ENCODE measurements at places on chromosomes 2 and 18. TPM values are rescaled to one million over a fixed set of nuclear protein-coding genes. Genes with fewer than 3 reads are reported as not detected.

- DNase-seq = no peak
Measured at GRCh38 chr2:145757503-145758246, 1237.8 kb upstream of the ZEB2 start.

GRCh38 chr2:33392366-33392765 is 84.1 kb upstream of the RASGRP3 start:
- DNase-seq = no peak

DNA sequence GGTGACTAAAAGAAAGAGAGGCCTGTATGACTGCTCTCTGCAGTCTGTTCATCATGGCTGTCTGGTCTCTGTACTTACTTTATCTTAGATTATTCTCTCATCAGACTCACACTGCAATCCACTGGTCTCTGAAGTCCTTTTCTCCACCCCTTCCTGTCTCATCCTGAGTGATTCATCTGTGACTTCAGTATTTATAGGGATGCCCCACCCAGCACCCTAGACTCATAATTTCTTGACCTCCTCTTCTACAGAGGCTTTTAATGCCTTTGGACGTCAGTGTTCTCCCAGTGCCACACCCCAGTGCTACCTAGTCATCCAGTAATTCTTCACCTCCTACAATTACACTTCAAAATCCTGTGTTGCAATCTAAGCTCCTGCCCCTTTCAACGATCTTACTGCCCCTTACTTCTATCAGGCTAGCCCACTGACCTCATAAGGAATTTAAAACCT is 14.9 kb upstream of the ITPRID2 start:
- DNase-seq = no peak

- no peak for DNase-seq
Measured at GRCh38 chr2:207333599-207334300, 168.0 kb upstream of the KLF7 start.

DNA sequence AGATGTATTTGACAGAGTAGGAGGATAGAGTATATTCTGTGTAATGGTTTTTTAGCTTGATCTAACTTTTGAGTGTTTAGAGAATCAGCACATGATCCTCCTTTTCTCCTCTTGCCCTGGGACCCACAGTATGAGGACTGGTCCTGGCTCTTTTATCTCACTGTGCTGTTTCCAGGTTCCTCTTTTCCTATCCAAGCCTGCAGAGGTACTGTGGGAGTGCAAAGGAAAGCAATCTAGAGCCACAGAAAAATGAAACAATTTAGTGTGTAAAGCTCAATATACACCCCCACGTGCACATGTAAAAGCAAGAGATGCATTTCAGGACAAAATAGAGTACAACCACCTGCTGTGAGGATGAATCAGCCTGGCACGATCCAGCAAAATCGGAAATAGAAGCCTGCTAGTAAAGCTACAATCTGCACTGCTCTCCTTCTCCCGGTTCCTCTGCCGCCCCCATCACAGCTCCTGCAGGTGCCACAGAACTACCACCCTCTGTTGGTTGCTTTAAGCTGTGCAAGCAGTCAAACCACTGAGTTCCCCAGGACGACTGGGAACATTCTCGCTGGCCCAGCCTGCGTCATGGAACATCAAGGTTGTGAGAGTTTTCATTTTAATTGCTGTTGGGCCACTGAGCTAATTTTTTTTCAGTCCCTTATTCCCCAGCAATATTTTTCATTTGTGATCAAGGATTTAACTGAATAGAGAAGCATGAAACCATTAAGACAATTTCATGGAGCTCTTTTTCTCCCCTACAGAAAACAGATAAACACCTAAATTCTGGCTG is 47.8 kb upstream of the MAPRE3 start:
- no peak for DNase-seq

DNA sequence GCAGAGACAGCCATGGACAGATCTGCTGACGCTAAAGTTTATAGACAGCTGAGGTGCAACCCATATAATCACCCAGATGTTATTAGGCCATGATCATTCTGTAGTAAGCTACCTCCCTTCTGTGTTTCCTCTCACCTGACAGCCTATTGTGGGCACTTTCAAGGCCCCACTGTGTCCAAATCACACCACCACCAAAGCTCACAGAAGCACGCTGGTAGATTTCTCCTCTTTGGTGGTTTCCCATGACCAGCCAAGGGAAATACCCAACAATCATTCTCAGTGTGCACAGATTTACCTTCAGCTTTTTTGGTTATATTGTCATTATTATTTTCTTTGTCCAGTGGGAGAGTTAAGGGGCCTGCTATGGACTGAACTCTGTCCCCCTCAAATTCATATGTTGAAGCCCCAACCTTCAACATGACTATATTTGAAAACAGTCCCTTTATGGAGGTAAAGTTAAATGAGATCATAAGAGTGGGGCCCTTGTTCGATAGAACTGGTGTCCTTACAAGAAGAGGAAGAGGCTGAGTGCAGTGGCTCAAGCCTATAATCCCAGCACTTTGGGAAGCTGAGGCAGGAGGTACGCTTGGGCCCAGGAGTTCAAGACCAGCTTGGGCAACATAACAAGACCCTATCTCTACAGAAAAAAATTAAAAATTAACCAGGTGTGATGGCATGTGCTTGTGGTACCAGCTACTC is 74.0 kb upstream of the MSH6 start:
- no peak for DNase-seq

DNA sequence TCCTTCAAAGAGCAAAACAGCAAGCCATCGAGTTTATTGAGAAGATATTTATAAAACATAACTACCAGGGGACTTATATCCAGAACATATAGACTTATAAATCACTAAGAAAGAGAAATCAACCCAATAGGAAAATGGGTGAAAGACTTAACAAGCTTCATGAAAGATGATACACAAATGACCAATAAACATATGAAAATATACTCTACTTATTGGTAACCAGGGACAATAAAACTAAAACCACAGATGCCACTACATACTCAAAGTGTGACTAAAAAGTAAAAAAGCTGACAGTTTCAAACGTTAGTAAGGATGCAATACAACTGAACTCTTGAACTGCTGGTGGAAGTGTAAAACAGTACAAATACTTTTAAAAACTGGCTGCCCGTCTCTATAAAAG is 154.3 kb downstream of the TMEM163 start:
- DNase-seq = no peak

GRCh38 chr2:55490554-55490953 is 29.0 kb upstream of the CFAP36 start:
- no peak for DNase-seq

GRCh38 chr18:7740821-7741220 is 173.7 kb downstream of the PTPRM start:
- DNase-seq = no peak

GRCh38 chr2:142867136-142867535 is 10.3 kb upstream of the KYNU start:
- no peak for DNase-seq

GRCh38 chr2:19733951-19734425 is 167.8 kb downstream of the TTC32 start:
- no peak for DNase-seq

DNA sequence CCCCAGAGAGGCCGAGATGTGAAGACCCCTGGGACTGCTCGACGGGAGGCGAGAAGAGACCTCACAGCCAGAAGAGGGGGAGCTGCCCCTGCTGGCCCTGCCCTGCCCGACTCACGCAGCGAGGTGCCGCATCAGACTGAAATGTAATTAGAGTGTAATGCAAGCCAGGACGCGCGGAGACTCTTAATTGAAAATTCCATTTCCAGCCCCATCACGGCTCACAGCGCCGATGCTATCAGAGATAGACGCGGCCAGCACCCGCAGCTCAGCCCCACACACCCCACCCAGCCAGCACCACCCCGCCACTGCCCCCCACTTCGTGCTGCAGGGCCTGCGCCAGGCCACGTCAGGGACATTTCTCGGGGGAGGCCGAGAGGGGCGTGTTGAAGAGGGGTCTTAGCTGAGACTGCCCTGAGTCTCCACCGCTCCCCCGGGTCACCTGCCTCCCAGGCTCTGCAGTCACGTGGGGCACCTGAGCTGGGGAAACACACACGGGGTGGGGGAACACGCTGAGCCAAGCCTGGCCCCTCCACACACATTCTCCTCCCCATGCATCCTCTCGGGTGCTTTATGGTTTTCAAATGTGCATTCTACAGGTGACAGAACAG is 78.1 kb downstream of the TEX51 start:
- no peak for DNase-seq

GRCh38 chr18:77164763-77165485 is 32.3 kb upstream of the MBP start:
- DNase-seq = no peak

DNA sequence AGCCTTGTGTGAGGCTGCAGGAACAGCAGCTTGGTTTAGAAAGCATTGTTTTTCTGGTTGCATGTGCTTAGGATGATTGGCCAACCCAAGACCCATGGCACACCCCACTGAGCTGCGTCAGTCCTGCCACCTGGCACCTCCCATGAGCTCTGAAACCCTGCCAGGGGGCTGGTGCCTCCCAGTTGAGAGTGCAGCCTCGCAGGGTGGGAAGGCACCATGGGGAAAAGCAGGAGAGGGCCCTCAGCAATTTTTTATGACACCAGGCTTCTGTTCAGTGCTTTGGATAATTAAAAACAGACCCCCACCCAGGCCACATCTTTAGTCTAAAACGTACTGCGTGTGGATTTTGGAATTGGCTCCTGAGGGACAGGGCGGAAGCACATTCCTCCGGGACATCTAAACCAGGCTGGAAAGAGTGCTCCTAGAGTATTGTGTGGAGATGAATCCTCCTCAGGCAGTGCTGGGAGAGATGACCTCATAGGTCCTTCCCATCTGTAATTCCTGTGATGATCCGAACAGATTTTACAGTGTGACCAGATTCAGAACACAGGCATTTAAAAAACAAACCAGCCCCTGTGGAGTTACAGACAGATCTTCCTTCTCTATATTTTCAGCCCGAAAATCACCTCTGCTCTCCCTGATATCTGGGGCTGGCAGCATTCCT is 438.3 kb downstream of the ZNF521 start:
- DNase-seq = no peak

DNA sequence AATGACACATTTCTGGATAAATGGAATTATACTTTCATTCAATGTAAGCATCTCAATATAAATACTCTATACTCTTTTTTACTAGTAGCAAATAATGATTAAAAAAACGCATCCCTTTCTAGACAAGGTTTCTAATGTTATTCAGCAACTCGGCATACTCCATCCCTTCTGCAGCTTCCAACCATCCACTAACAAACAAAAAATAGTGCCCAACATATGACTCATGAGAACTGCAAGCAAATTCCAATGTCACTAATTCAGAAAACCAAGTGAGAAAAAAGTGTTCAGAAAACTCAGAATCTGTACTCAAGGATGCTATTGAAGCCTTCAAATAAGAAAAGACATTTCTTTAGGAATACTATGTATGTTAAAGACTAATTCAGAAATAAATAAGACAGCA is 140.0 kb downstream of the BAZ2B start:
- DNase-seq = no peak

GRCh38 chr2:69828938-69829255 is 563 bp upstream of the GMCL1 start:
- no peak for DNase-seq

DNA sequence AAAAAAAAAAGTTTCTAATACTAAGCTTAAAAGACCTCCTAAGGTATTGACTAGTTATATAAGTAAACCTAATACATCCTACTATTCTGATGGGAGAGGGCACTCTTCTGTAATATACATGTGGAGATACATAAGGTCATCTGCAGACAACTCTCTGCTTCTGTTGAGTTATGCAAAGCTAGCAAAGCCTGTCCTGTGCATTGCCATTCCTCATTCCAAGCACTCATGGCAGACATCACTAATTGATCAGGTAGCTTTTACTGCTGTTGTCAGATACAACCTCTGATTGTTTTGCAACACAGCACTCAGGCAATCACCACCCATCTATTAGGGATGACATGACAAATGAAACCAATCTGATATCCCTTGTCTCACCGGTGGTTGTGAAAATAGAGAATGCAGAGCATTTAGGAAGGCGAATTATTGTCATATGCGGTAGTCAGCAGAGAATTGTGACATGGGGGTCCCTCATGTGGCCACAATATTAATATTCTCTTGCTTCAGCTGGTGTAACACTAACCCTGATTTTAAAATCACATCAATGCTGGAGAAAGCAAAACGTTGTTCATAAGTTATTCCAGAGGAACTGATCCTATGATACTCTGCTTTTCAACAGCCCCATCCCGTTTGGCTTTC is 416.5 kb upstream of the GYPC start:
- no peak for DNase-seq

DNA sequence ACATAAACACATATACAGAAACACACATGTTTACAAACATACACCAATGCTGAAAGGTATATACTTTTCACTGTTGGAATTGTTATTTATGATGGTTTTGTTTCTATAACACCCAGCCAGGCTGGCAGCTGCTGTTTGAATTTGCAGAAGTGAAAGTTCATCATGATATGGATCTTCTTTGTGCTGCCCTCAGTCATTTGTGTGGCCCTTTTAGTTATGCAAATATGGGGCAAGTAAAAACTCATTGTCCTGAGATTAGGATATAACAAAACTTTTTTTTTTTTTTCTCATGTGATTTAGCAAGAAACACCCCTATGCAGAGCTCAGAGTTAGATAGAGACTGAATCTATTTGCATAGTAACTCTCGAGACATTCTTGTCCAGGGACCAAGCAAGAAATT is 714.1 kb downstream of the KCNJ3 start:
- DNase-seq = no peak

DNA sequence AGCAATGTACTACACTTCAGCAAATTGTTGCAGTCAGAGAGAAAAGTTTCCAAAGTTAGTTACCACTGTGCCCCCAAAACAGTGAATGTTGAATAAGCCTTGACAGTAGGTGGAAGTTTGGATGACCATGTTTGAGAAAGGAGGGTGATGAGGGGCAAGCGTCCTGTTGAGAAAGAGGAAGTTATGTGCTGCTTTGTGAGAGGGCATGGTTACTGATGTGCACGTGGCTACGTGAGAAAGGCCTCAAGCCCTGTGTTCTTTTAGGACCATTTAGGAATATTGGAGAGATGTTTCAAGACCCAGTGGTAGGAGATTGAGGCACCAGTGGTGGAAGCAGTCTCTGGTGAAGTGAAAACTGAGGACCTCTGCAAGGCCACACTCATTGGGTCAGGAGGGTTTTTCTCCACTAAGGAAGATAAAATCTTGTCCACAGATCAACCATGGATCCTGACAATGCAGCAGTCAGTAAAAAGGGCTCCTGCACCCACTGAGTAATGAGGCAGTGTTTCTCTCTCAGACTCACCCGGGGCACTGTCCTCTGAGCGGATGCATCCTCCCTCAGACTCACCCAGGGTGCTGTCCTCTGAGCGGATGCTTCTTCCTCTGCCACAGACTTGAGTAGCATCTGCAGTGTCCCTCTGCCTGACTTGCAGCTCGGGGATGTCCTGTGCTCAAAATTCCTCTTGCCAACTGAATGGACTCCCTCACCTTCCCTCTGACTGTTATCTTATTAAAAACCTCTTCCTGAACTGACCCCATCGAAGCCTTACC is 34.7 kb upstream of the ACTR3 start:
- no peak for DNase-seq

POMC gene
- 2.2 TPM for total RNA-seq

SIX3 gene
- not detected for total RNA-seq

MREG gene
- 0.67 TPM for total RNA-seq

SLC9A2 gene
- not detected for total RNA-seq

XPO1 gene
- total RNA-seq = 78.4 TPM

C1QL2 gene
- total RNA-seq = not detected

YWHAQ gene
- total RNA-seq = 243 TPM

DCC gene
- total RNA-seq = 0.86 TPM

FSHR gene
- not detected for total RNA-seq

RTP5 gene
- not detected for total RNA-seq

ABCG5 gene
- total RNA-seq = not detected

Measured in posterior vena cava (tissue), 2 donors.